ENCODE measurements at places on chromosomes 3 and 15. TPM values are rescaled to one million over a fixed set of nuclear protein-coding genes. Genes with fewer than 3 reads are reported as not detected.

GOLGA8N gene
- 3.3 TPM for total RNA-seq

GP9 gene
- not detected for total RNA-seq

CHRFAM7A gene
- 1.2 TPM for total RNA-seq

MCF2L2 gene
- 0.08 TPM for total RNA-seq

RBPMS2 gene
- total RNA-seq = 84.2 TPM

TRH gene
- not detected for total RNA-seq

GRCh38 chr3:126312341-126312740 is 44.9 kb downstream of the KLF15 start:
- DNase-seq = no peak

DNA sequence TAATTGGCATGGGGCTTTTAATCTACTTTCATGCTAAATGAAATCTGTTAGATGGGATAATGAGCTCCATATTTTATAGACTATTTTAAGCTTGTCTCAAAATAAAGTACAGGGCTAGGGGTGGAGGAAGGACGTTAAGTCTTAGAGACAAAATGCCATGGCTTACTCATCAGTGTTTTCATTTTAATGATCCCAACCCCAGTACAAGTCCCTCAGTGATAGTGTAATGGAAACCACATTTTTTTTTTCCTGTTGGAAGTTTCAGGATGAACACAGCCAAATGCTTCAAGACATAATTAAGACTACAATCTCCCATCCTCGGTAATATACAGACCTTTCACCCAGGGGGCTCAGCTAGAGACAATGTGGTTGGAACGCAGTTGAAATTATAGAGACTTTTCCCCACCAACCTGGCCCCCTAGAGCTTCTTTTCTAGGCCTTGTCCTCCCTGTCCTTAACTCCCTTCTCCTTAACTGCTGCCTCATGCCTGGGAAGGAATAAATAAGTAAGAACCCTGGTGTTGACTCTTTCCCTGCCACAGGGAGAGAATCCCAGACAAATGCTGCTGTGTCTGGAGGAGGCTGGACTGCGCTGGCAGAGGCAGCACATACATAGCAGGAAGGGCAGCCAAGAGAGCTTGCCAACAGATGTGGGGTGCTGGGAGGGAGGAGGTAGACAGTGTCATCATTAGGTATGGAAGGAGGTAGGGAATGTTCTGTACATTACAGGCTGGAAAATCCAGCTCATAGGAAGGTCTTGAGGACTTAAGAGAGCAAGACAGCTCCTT is 115.4 kb upstream of the ROPN1 start:
- no peak for DNase-seq

DNA sequence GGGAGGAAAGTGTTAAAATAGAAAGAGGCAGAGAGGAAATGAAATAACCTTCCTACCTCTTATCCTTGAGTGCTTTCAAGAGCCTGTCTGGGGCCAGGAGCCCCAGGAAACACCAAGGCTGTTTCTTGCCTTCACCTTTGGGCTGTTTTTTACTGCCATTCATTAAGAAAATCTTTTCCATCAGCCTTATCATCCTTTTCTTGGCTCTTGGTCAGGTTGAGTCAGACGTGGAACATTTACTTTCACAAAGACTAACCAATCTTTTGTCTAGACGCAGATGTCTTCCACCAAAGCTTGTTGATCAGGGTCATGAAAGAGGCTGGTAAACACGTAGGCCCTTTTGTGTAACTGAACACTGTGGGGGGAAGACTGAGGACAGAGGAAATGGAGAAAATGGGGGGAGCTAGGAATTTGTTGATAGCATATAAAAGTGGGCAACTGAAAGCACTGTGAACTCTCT is 151.0 kb upstream of the THBS1 start:
- DNase-seq = no peak

GRCh38 chr3:59566481-59566975 is 516.7 kb upstream of the CFAP20DC start:
- DNase-seq = no peak

GRCh38 chr3:100106531-100107141 is 7.7 kb downstream of the FILIP1L start:
- no peak for DNase-seq

GRCh38 chr3:100080573-100080972 is 33.7 kb downstream of the FILIP1L start:
- DNase-seq = no peak

GRCh38 chr3:38575279-38575843 is 74.1 kb downstream of the SCN5A start:
- peak; percentile 38 for DNase-seq

GRCh38 chr3:188417766-188418165 is 263.8 kb downstream of the LPP start:
- DNase-seq = no peak

DNA sequence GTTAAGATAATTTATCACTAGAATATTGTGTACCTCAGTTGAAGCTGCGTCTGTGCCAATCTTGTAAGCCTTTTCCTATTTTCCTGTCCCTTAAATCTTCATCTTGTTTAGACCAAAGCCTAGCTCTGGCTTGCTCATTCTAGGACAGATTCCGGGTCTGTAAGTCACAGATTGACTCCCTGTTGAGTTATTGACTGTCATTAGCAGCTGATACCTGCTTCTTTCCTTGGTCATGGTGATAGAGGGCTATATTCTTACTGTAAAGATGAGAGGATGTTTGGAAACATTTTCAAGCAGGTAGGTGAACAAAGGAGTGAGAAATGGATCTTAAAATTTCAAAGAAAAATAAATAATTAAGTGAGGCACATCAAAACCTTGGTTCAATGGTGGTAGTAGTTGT is 200.2 kb downstream of the KCNH8 start:
- DNase-seq = no peak

GRCh38 chr15:91268510-91268909 is 168.5 kb downstream of the SV2B start:
- no peak for DNase-seq

DNA sequence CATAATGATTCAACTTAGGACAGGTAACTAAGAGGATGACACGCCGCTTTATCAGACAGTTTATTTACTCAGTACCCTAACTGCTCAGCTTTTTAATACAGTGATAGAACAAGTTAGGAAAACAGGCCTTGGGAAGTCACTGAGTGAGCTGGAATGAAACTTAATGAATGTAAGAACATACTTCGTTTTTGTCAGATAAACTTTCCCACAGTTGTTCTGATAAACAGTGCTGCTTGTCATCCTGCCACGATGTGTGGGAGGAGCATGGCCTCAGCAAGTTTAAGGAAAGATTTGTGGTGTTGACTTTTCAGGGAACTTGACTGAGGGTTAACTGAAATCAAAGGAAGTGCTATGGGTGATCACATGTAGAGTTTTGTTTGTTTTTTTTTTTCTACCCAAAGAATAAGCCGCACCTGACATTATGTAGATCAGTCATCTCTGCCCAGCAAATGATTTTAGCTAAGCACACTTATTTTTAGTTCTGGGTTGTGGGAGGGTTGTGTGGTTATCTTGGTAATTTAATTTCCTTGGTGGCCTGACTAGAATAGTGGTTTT is 5.6 kb upstream of the P2RY14 start:
- DNase-seq = no peak

- no peak for DNase-seq
These were observed 94.6 kb upstream of the COL8A1 start for GRCh38 chr3:99543796-99544195.

DNA sequence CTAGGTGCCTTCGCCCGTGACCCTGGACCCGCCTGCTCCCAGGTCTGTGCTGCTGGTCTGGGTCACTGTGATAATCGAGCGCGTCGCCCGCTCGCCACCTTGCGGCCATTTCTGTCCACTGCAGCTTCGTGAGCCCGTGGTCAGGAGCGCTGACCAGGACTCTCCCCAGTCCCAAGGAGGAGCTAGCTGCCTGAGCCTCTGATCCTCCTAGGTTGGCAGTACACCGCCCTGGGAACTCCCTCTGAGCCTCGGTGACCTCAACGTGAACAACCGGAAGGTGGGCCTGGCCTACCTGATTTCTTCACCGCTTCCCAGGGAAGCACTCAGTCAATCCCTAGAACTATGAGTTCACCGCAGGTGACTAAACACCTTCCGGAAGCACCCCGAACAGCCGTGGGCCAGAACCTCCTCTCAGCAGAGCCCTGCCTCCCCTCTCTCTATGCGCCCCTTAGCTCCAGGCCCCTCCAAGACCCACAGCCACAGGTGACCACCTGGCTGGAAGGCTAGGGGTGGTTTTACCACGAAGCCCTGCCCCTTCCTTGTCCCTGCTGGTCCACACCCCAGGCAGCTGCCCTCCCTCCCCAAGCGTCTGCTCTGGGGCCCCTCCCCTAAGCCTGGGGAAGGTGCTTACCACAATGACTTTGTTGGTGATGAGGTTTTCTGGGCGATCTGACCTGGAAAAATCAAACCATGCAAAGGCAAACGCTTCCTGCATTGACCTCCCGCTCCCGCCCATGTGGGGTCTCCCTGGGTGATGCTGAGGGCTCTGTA is 9.7 kb downstream of the PLA2G4D start:
- peak; percentile 63 for DNase-seq

DNA sequence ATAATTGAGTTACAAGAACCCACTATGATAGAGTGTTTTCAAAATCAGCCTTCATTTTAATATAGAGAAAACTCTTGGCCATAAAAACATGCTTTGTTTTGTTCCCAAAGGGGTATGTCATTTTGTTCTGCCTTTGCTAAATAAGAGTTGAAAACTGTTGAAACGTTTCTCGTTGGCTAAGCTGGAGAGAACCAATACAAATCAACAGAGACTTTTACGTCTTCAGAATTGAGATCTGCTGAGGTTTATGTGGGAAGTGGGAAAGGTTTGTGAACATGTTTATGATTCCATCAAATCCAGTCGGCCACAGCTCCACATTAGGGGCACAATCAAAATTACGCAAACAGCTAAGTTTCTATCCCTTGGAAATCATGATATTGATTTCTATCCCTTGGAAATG is 102.0 kb downstream of the IGF2BP2 start:
- no peak for DNase-seq

DNA sequence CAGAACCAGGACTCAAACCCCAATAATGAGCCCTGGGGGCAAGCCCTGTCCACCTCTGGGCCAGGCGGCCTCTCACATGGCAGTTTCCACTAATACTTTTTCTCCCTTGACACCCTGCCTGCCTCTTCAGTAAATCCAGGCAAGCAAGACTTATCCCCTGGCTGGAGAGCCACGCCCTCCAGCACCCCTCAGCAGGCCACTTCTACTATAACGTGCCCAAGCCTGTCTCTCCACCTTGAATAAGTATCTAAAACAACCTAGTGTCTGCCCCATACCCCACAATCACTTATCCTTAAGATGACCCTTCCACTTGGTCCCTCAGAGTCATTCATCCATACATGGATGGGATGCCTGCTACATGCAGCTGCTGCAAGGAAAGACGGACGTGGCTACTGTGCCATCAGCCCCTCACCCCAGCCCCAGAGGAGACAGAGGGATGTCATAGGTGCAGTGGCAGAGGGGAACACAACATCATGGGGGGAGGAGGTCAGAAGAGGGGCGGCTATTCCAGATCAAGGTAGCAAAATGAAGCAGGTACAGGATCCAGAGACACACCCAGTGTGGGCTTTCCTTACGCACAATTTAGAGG is 63.4 kb downstream of the LRIG1 start:
- DNase-seq = no peak

GRCh38 chr3:195613468-195614069 is 29.8 kb upstream of the APOD start:
- DNase-seq = no peak

GRCh38 chr15:59995568-59996297 is 8.4 kb upstream of the FOXB1 start:
- no peak for DNase-seq

GRCh38 chr15:40336744-40337122 is 4.0 kb downstream of the CCDC9B start:
- no peak for DNase-seq

DNA sequence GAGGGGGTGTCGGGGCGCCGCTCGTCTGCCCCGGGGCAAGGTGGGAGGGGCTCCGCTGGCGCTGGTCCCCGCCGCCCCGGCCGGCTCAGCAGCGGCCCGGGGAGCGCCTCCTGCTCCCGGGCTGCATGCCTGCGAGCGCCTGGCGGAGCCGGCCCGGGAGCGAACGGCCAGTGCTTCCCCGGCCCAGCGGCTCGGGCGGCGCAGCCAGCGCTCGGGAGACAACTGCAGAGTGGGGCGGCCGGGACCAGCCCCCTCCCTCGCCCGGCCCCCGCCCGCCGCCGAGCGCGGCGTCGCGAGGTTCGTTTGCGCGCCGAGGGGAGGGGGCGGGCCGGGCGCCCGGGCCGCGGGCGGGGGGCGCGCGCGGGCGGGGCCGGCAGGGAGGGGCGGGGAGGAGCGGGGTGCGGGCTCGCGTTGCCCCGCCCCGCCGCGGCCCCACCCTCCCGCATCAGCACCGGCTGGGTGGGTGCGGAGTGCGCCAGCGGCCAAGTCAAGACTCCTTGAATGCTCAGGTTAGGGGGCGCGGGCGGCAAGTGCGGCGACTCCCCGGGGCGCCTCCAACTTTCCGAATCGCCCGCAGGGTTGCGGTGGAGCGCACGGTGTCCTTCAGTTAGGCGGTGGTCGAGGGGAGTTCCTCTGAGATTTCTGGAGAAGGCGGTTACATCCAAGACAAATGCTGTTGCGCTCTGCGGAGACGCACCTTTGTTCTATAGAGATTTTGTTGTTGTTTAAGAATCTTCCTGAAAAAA is at the start of gene RGMA:
TSS of gene RGMA (minus strand) at position 231 of the 746 bp plus-strand sequence. CDS start 279 bp downstream, outside the sequence.
- DNase-seq = no peak

DNA sequence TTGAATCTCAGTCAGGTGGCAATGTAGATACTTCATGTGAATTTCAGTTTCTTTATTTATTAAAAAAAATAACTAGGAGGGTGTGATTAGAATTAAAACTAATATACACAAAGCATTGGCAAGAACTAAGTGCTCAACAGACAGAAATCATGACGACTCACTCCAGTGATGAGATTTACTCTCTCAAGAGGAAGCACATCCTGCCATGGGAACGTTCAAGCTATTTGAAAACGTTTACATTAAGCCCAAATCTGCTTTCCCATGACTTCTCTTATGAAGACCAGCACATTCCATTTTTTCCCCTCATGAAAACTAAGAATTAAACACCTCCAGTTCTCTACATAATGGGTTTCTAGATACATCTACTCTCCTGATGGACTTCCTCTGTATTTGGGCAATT is 8.5 kb downstream of the WDR53 start:
- DNase-seq = no peak

DNA sequence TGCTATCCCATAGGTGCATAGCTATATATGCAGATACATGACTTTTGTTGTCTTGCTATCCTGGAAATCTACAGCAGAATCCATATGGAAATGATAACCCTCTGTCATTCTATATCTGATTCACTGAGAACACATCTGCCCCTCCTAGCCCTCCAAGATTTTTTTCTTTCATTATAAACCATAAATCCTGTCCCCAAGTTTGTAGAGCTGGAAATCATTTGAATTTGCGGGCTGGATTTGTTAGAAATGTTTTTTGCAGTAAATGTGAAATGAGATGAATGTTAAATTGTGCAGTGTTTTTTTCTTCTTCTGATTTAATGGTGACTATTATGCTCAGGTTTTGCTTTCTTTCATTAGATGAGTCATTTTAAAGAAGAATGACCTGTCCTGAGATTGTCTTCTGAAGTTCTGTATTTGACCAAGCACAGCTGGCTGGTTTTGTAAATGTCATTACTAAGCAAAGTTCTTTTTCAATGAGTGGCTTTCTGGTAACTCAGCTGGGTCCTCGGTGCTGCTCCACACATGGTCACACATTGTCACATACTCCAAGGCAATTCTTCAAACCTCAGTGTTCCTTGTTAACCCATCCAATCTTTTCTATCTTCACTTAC is 25.3 kb upstream of the ABHD17C start:
- DNase-seq = no peak

All from right atrium auricular region (tissue), 2 donors.